Thoracic aorta (tissue), 2 donors: ENCODE measurements at places on chromosomes 2 and 18. TPM values are rescaled to one million over a fixed set of nuclear protein-coding genes. Genes with fewer than 3 reads are reported as not detected.

DNA sequence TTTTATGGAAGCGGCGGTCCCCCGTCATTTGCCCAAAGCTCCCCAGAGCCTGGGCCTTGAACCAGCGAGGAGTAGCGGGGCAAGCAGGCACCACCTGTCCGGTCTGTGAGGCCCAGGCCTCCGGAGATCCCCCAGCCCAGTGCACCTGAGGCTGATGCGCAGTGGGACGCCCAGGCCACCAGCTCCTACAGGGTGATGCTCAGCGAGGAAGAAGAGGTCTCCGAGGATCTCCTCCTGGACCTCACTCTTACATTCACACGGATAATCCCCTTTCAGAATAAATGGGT is 220.2 kb downstream of the NDUFA10 start:
- no peak for DNase-seq

DNA sequence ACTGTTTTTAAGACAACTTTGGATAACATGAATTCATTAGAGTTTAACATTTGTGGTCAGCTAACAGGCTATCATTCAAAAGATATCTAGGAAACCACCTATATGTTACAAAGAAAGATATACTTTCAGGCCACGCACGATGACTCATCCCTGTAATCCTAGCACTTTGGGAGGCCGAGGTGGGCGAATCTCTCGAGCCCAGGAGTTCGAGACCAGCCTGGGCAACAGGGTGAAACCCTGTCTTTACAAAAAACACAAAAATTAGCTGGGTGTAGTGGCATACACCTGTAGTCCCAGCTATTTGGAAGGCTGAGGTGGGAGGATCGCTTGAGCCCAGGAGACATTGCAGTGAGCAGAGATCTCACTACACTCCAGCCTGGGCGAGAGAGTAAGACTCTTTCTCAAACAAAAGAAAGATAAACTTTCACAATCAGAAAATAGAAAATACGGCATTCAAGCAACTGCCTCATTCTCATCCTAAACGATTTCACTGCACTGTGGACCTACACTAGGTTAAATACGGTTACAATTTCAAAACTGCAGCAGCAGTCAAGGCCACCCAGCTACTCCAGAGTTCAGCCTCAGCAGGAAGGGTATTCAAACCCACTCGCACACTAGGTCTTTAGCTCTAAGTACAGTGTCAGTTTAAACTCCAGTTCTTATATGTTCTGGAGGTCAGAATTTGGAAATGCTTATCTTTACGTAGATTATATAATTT is 250.0 kb upstream of the SLC39A10 start:
- DNase-seq = no peak

DNA sequence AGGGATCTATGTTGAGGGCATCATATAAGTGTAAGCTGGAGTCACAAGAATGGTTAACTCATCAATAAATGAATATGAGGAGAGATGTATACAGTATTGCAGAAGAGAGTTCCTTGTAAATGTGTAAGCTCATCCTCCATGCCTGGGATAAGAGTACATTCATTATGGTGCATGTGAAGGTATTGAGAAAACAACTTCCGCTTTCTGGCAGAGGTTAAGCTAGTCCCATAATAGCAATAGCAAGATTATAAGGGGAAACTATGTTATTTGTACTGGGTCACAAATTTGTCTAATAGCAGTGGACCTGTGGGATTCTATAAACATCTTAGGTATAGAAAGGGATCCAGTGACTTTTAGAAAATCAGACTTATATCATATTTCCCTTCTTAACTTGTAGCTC is 44.1 kb downstream of the SCN2A start:
- DNase-seq = no peak

DNA sequence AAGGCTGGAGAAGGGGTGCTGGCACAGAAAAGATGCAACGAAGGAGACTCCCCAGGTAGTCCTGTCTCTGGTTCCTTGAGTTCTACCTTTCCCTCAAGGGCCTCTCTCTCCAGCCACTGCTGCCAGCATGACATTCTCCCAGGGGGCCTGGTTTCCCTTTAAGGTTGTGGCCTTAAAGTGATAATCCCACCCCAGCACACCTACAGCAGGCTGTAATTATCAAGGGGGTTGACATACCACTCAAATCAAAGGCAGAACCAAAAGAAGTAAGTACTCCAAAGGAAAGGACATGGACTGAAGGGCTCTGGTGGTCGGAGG is 127.4 kb upstream of the MSH6 start:
- no peak for DNase-seq

DNA sequence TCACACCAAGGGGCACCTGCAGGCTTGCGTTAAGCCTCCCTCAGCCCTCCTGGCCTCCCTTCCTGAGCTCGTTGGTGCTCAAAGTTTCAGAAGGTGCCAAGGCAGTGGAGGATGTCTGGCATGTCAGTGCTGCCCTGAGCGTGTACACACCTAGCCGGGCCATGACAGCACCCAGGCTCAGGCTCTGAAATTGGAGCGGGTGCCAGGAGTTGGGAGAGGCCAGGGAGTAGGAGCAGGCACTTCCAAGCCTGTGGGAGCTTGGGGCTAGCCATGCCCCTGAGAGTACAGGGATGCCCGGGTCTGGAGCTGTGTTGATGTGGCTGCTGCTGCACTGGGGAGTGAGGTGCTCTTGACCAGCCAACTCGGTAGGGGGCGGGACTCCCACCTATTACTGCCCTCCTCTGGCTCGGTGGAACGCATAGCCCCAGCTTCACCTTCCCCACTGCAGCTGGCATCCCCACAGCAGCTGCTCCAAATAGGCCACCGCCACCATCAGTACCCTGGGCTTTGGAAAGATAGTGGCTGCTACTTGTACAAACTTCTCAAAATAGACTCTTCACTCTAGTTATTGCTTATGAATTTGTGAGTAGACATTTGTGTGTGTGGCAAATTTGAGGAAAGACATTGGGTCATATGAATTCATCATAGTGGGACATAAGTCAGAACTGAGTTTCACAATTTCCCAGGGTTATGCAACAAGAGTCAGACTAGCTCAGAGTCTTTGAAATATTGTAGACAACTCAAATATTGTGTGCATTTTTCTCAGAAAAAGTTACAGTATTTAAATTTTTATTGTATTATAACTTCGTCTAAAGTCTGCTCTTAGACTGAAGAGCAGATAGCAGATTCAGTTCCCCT is 6.8 kb upstream of the PCARE start:
- DNase-seq = no peak

- no peak for DNase-seq
Measured at GRCh38 chr18:7677001-7677400, 109.9 kb downstream of the PTPRM start.

DNA sequence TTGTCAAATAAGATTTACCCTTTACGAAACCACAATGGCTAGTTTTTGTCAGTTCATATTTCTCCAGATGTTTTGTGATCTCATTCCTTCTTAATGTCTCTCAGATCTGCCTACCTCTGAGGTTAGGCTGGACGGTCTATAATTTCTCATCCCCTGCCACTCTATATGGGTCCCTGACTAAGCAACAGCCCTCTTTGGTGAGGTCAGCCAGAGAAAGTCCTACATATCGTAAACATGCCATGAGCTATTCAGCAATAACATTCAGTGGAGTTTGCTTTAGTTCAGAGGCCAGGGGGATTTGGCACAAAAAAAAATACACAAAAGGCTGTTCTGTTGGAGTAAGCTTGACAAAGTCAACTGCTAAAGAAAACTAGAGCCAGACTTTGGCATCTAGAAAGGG is 192.1 kb upstream of the NCKAP5 start:
- no peak for DNase-seq

DNA sequence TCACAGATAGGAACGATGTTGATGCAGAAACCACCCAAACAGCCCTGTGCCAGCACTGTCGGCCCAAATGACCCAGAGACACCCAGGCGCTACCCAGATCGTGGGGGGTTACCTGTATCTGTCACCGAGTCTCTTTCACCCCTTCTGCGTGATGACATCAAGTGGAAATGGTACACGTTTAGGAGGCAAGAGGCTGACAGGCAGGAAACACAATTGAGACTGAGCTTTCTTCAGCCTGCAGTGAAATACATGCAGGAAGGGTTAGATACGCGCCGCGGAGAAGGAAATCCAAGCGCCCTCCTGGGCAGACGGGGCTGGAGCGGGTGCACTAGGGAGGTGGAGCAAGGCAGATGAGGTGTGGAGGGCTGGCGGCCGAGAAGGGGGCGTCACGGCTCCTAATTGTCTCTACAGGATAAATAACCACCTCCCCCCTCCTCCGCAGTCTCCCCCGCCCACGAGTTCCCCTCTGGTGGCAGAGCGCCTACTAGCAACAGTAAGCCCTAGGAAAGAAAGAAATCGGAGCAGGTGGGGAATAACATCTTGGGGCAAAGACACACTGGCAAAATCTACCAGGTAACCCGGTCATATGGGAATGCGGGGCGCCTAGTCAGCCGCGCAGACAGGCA is at the start of gene RNF152:
RNF152 (minus strand) TSS at position 325 of the 626 bp plus-strand sequence. CDS start 76,544 bp downstream, outside the sequence.
- no peak for DNase-seq

GRCh38 chr2:84939426-84940087 is 31.4 kb upstream of the KCMF1 start:
- no peak for DNase-seq

DNA sequence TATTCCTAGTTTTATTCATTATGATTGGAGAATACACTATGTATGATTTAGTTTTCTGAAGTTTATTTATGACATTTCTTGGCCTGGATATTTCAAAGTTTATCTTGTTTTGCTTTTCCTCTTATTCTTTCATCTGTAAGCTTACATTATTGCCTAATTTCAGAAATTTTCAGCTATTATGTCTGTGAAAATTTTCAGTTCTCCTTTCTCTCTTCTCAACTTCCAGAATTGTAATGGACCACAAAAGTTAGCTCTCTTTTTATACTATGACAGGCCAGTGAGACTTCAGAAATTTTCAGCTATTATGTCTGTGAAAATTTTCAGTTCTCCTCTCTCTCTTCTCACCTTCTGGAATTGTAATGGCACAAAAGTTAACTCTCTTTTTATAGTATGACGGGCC is 97.2 kb upstream of the SCN7A start:
- DNase-seq = no peak

Gene SERPINB4
- total RNA-seq = not detected

Gene SPP2
- not detected for total RNA-seq

Gene CGREF1
- 18.8 TPM for total RNA-seq

Gene GPR155
- total RNA-seq = 6.8 TPM
